Natural killer cell treated with Interleukin-12 subunit alpha and Interleukin-12 subunit beta and Interleukin-15 and Interleukin-18, amount 100 ng/mL, for 72 hours (primary cell): ENCODE measurements at places on chromosomes 11 and 22. TPM values are rescaled to one million over a fixed set of nuclear protein-coding genes. Genes with fewer than 3 reads are reported as not detected.

MPPED1 gene
- not detected for total RNA-seq

CST6 gene
- total RNA-seq: 0.52 TPM

OR4A16 gene
- total RNA-seq: not detected

OR4C16 gene
- not detected for total RNA-seq

ABCC8 gene
- not detected for total RNA-seq

APOL3 gene
- 169 TPM for total RNA-seq

LRRC56 gene
- 0.98 TPM for total RNA-seq

AQP11 gene
- total RNA-seq: 0.17 TPM

CCDC188 gene
- 0.36 TPM for total RNA-seq

GRCh38 chr11:70914496-70914895, 337.9 kb downstream of the SHANK2 start:
- H3K27ac ChIP-seq: no peak overlapping the region
- no peak overlapping the region for H3K4me3 ChIP-seq
- DNase-seq: no peak

DNA sequence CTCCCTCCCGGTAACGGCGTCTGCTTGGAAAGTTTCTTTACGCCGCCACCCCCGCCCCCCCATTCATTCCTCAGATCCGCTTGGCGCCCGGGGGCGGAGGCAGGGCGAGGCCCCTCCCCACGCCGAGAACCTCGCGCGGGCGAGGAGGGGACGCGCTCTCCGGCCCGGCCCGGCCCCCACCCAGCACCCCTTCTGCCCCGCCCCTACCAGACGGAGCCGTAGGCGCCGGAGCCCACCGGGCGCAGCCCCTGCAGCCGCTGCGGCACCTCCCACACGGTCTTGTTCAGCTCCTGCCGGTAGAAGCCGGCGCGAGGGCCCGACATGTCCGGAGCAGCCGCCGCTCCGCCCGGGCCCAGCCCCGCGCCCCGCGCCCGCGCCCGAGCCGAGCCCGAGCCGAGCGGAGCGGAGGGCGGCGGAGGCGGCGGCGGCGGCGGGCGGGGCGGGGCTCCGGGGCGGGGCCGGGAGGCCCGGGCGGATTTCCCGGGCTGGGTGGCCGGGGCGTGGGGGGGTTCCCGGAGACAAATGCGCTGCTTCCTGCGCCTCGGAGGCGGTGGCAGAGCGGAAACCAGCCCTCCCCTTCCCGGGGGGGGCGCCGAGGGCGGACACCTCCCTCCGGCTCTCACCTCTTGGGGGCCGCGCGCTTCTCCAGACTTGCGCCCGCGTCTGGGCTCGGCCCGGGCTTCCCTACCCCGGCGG, at the start of gene MAPK11:
MAPK11 (minus strand) TSS at position 411 of the 696 bp plus-strand sequence; CDS start at position 323, 88 bp downstream.
- H3K27me3 ChIP-seq: no peaks in the 10 kb centered on the region
- no peaks in the 10 kb centered on the region for H3K4me1 ChIP-seq
- H3K4me3 ChIP-seq: peak within 1 kb of the TSS; percentile 56

- H3K4me3 ChIP-seq: no peak overlapping the region
- no peak for DNase-seq
- H3K27me3 ChIP-seq: no peaks in the 10 kb centered on the region
- H3K4me1 ChIP-seq: no peaks in the 10 kb centered on the region
- no peaks in the 10 kb centered on the region for H3K36me3 ChIP-seq
Observed at GRCh38 chr11:10646681-10647355, 46.7 kb downstream of the IRAG1 start.

GRCh38 chr11:72378704-72379383, 55.5 kb downstream of the CLPB start:
- H3K27me3 ChIP-seq: no peaks in the 10 kb centered on the region
- DNase-seq: no peak
- H3K27ac ChIP-seq: no peak overlapping the region
- H3K4me3 ChIP-seq: no peak overlapping the region
- peaks cover 3% of the 10 kb centered on the region for H3K4me1 ChIP-seq

DNA sequence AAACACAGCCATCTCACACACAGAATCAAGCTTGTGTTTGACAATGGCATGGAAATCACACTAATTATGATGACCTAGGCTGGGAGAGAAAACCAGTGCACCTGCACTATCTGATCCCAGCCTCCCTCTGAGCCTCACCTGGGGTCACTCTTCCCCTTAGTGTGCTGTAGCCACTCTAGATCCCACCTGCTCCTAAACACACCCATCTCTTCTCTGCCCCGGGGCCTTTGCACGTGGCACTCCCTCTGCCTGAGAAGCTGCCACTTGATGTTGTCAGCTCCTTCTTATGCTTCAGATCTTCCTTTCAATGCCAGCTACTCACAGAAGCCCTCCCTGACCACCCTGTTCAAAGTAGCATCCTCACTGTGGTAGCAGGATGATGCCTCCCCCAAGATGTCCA, 42.9 kb upstream of the NFAM1 start:
- DNase-seq: no peak
- no peaks in the 10 kb centered on the region for H3K36me3 ChIP-seq
- peaks cover 9% of the 10 kb centered on the region for H3K27me3 ChIP-seq

- H3K4me1 ChIP-seq: peaks cover 3% of the 10 kb centered on the region
- no peak overlapping the region for H3K27ac ChIP-seq
- peaks cover 20% of the 10 kb centered on the region for H3K27me3 ChIP-seq
- no peak for DNase-seq
Observed at GRCh38 chr11:69251639-69252489, 42.1 kb upstream of the MYEOV start.

DNA sequence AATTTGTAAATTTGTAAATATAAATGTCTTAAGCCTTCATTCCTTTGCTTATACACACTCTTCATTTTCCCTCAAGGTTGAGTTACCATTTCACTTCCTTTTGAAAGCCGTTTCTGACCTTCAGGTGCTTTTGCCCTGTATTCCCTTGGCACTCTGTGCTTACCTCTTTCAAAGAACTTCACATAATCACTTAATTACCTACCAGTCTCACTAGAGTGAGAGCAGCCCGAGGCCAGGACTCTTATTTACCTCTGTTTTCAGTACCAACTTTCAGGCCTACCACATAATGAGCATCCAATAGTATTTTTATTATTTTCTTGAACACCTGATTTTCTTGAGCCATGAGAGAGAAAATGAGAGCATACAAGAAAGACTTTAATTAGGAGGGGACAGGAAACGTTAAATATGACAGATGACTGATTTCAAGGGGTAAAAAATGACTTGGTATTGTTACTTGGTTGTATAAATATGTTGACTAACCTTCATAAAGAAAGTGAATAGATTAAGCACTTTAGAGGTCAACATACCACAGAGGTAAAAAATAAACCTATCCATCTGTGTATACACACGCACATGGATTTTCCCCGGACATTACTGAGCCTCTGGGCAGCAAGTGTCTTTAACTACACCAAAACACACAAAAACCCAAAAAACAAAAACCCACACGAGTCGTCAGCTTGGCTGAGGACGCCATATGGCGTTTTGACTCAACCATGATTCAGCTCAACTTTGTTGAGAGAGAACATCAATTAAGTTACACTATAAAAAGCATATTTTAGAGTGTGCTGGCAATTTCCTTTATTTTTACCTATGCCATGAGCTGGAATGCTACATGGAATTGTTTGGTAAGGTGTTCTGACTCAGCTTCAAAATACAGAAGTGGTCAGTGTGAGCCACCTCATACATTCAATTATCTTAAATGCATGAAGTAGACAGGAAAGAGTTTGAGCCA, 7.6 kb downstream of the ATXN10 start:
- H3K4me1 ChIP-seq: peaks cover 16% of the 10 kb centered on the region
- no peak for DNase-seq
- H3K27ac ChIP-seq: no peak overlapping the region
- H3K36me3 ChIP-seq: no peaks in the 10 kb centered on the region
- peak overlapping the region; percentile 18 for H3K4me3 ChIP-seq

DNA sequence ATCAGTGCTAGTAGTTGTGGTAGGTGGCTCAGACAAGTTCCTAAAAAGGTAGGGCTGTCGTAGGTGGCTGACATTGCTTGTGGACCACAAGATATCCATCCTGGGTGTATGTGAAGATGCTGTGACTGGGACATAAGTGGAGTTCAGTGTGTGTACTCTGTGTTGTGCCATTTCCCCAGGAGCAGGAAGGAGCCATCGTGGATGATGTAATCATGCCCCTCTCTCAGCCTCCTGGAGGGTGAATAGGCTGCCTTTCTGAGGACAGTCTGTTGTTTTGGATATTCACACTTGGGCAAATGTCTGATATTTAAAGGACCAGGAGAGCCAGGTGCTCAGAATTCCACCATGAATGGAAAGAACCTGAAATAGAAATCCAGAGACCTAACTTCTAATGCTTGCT, 2.7 kb downstream of the HEPHL1 start:
- peaks cover 1% of the 10 kb centered on the region for H3K27me3 ChIP-seq
- no peak overlapping the region for H3K27ac ChIP-seq
- no peak overlapping the region for H3K4me3 ChIP-seq
- no peak for DNase-seq
- no peaks in the 10 kb centered on the region for H3K4me1 ChIP-seq
- H3K36me3 ChIP-seq: no peaks in the 10 kb centered on the region

GRCh38 chr11:20208622-20209111, 48.4 kb upstream of the DBX1 start:
- no peak for DNase-seq
- no peaks in the 10 kb centered on the region for H3K4me1 ChIP-seq
- H3K4me3 ChIP-seq: no peak overlapping the region
- H3K27ac ChIP-seq: no peak overlapping the region
- H3K27me3 ChIP-seq: peaks cover 42% of the 10 kb centered on the region

- H3K4me3 ChIP-seq: no peak overlapping the region
- H3K36me3 ChIP-seq: no peaks in the 10 kb centered on the region
- H3K27me3 ChIP-seq: no peaks in the 10 kb centered on the region
- H3K27ac ChIP-seq: no peak overlapping the region
- DNase-seq: no peak
- H3K4me1 ChIP-seq: peaks cover 4% of the 10 kb centered on the region
Observed at GRCh38 chr11:21892736-21893564, 299.9 kb upstream of the ANO5 start.

DNA sequence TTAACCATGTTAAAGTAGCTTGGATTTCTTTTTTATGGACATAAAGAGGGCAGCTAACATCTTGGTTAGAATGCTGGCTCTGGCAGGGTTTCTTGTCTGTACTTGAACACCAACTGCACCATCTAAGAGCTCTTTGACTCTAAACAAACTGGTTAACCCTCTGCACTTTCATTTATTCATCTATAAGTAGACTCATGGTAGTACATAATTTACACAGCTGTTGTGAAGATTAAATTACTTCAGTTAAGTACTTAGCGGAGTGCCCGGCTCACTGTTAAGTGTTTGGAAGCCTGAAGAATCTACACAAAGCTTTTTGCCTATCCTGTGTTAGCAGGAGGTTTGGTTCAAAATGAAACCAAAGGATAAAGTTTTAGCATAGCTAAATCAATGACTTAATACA, 846.2 kb upstream of the API5 start:
- H3K27me3 ChIP-seq: no peaks in the 10 kb centered on the region
- H3K36me3 ChIP-seq: no peaks in the 10 kb centered on the region
- no peaks in the 10 kb centered on the region for H3K4me1 ChIP-seq
- no peak overlapping the region for H3K27ac ChIP-seq

DNA sequence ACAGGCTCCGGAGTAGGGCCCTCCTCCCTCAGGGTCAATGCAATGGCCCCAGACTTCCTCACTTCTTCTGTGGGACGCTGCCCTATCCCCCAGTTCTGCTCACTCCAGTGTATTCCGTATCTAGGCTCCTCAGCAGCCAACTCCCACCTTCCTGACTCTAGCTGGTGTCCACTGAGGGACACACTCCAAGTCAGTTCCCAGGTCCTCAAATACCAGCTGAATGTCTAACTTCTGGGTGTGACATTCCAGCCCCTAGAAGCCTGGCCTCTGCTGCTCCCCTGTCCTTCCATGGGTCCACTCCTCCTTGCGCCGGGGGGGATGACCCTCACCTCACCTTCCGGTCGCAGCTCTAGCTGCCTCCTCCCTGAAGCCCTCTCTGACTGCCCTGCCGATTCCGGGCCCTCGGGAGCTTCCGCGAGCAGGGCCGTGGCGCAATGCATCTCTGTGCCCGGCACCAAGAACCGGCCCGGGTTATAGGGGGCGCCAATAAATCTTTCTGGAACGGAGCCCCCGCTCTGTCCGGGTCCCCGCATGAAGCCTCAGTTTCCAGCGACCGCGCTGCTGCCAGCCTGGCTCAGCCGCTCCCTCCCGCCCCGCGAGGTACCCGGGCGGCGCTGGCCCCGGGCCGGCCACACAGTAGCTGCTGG, 15.4 kb downstream of the BAD start:
- H3K4me1 ChIP-seq: peaks cover 26% of the 10 kb centered on the region
- H3K36me3 ChIP-seq: no peaks in the 10 kb centered on the region
- H3K4me3 ChIP-seq: peak overlapping the region; percentile 100
- H3K27ac ChIP-seq: peak overlapping the region; percentile 99

DNA sequence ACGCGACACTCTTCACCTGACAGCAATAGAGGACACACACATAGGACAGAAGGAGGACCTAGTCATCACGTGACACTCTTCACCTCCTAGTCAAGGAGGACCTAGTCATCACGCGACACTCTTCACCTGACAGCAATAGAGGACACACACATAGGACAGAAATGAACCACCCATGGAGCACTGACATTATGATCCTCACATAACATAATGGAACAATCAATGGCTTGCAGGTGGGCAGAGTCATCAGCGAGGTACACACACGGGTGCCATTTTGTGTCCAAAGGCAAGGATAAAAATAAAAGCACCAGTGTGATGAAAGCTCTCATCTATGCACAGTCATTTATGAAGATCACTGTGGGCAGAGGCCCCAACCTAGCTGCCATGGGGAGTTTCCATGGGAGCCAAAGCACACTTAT, 354.7 kb downstream of the LARGE1 start:
- no peak overlapping the region for H3K4me3 ChIP-seq
- H3K27ac ChIP-seq: no peak overlapping the region
- no peaks in the 10 kb centered on the region for H3K36me3 ChIP-seq
- H3K4me1 ChIP-seq: no peaks in the 10 kb centered on the region
- no peak for DNase-seq

DNA sequence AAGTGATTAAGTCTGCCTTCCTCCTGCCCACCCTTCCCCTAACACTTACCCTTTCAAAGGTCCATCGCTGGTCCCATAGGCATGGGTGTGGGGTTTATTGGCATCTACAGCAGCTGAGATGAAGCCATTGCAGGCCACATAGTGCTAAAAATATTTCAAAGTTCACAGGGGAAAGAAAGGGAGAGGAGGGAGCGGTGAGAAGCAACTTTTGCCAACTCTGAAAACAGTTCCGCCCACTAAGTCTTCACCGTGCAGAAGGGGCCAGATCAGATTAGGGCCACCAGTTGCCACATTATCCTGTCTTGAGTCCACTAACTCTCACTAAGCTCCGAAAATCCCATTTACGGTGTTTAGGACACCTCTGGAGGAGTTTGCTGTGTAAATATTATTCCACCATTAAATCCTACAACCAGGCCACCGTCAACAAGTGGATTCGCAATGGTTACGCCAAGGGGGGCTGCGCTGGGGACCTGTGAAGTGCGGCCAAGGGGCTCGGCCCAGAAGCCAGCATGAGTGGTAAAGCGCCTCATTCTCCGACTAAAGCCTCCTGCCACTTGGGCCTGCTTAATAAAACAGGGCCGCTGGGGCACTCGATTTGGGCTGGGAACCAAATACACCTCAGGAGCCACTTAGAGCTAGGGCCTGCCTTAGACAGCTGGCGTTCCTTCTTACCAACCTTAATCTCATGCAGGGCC, 534.9 kb downstream of the MIAT start:
- H3K27ac ChIP-seq: no peak overlapping the region
- no peaks in the 10 kb centered on the region for H3K4me1 ChIP-seq
- no peak overlapping the region for H3K4me3 ChIP-seq
- H3K36me3 ChIP-seq: no peaks in the 10 kb centered on the region
- H3K27me3 ChIP-seq: peaks cover 25% of the 10 kb centered on the region

GRCh38 chr22:42033263-42034181, 34.9 kb downstream of the WBP2NL start:
- H3K4me3 ChIP-seq: no peak overlapping the region
- H3K4me1 ChIP-seq: peaks cover 16% of the 10 kb centered on the region
- H3K36me3 ChIP-seq: no peaks in the 10 kb centered on the region
- no peak overlapping the region for H3K27ac ChIP-seq
- no peak for DNase-seq
